Aorta (tissue), 5 donors: ENCODE measurements at places on chromosomes 5 and 9. TPM values are rescaled to one million over a fixed set of nuclear protein-coding genes. Genes with fewer than 3 reads are reported as not detected.

Gene FBLL1
- 0.57 TPM for total RNA-seq

Gene TMEM174
- not detected for total RNA-seq

Gene CEL
- total RNA-seq = 3.6 TPM

Gene PCDHGB4
- total RNA-seq = 10.1 TPM

Gene KIF12
- total RNA-seq = not detected

Gene SLC22A5
- total RNA-seq = 8.6 TPM

Gene NR5A1
- total RNA-seq = not detected

Gene C9orf153
- total RNA-seq = 1.4 TPM

DNA sequence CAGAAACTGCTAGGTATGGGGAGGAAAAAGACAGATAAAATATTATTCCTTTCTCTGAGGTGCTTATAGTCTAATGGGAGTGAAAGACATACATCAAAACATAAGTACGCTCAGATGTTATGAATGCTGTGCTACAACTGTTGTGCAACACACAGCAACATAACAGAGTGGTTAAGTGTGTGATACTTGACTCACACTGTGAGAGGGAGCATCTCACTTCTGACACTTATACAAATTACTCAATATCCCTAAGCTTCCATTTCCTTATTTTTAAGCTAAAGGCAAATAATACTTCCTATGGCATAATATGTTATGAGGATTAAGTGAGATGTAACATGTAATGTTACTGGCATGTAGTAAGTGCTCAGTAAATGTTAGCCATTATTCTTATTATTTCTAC is 110.6 kb upstream of the FER start:
- H3K36me3 ChIP-seq = no peaks in the 10 kb centered on the region
- no peak for DNase-seq
- H3K4me3 ChIP-seq = no peak overlapping the region
- no peak overlapping the region for H3K27ac ChIP-seq

DNA sequence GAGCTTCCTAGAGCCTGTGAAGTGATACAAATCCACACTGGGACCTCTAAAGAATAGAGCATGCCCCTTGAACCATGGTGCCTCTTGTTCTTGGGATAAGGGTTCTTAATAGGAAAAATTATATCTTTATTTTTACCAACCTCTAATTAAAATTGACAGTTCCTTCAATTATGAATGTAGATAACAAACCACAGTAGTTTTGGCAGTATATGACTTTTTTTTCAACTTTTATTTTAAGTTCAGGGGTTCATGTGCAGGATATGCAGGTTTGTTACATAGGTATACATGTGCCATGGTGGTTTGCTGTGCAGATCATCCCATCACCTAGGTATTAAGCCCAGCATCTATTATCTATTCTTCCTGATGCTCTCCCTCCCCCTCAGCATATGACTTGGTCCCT is 974 bp downstream of the HEMGN start:
- no peak overlapping the region for H3K27ac ChIP-seq
- H3K36me3 ChIP-seq = no peaks in the 10 kb centered on the region
- H3K27me3 ChIP-seq = no peaks in the 10 kb centered on the region
- no peak overlapping the region for H3K4me3 ChIP-seq
- no peaks in the 10 kb centered on the region for H3K4me1 ChIP-seq

DNA sequence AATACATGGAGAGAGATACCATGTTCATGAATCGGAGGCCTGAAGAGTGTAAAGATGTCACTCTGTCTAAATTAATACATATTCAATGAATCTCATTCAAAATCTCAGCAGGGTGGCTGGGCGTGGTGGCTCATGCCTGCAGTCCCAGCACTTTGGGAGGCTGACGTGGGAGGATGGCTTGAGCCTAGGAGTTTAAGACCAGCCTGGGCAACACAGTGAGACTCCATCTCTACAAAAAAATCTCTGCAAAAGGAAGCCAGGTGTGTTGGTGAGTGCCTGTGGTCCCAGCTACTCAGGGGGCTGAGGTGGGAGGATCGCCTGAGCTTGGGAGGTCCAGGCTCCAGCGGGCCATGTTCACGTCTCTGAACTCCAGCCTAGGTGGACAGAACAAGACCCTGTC is 49.7 kb downstream of the COL23A1 start:
- no peaks in the 10 kb centered on the region for H3K27me3 ChIP-seq
- no peak for DNase-seq
- no peak overlapping the region for H3K4me3 ChIP-seq
- no peaks in the 10 kb centered on the region for H3K36me3 ChIP-seq
- H3K27ac ChIP-seq = no peak overlapping the region

- peaks cover 8% of the 10 kb centered on the region for H3K4me1 ChIP-seq
- no peaks in the 10 kb centered on the region for H3K27me3 ChIP-seq
- no peak for DNase-seq
- no peak overlapping the region for H3K27ac ChIP-seq
Observed at GRCh38 chr9:37988602-37989001, 80.4 kb downstream of the SHB start.

DNA sequence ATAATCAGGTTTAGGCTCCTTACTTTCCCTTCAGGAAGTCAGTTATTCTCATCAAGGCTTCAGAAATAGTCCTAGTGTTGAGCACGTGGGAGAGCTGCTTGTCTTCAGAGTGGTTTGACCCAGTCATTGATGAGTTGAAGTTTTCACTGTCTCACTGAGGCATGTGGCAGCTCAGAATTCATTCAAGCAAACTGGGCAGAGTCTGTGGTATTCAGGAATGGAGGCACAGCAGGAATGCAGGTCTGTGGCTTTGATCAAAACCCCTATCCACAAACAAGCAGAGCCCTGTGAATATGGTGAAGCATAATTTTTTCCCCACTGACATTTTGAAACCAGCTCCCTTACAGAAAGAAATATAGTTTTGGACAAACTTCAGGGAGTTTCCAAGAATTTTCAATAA is 207.3 kb downstream of the CD180 start:
- H3K4me3 ChIP-seq = no peak overlapping the region
- no peaks in the 10 kb centered on the region for H3K36me3 ChIP-seq
- H3K27ac ChIP-seq = no peak overlapping the region
- no peak for DNase-seq

- H3K4me3 ChIP-seq = no peak overlapping the region
- no peaks in the 10 kb centered on the region for H3K36me3 ChIP-seq
- DNase-seq = no peak
Observed at GRCh38 chr5:6780802-6781391, 67.7 kb downstream of the TENT4A start.

GRCh38 chr9:129874261-129875101 is 39.2 kb downstream of the USP20 start:
- peak; percentile 72 for DNase-seq
- peaks cover 11% of the 10 kb centered on the region for H3K36me3 ChIP-seq
- no peak overlapping the region for H3K4me3 ChIP-seq
- H3K27me3 ChIP-seq = no peaks in the 10 kb centered on the region
- no peaks in the 10 kb centered on the region for H3K4me1 ChIP-seq
- no peak overlapping the region for H3K27ac ChIP-seq

DNA sequence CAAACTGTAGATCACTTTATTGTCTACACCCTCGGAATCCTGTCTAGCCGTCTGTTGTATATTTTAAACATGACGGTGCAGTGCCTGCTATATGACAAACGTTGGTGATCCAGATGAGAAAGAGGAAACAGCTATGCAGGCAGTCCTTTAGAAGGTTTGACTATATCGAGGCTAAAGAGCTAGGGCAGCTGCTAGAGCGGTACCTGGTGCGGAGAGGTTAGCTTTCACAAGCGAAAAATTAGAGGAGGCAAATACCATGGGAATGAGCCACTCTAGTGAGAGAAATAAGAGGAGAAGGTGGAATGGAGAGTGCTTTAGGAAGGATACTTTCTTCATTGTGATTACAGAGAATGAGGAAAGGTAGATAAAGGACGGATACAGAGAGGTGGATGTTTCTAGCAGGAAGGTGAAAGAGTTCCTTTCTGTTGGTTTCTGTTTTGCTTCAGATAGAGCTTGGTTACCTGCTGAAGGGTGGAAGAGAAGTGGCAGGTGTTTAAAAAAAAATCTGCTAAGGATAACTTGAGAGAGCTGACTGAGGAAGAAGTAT is 959 bp upstream of the FBXL17 start:
- DNase-seq = no peak
- H3K4me3 ChIP-seq = peak overlapping the region; percentile 93
- no peak overlapping the region for H3K27ac ChIP-seq
- no peaks in the 10 kb centered on the region for H3K36me3 ChIP-seq
- H3K4me1 ChIP-seq = no peaks in the 10 kb centered on the region

GRCh38 chr5:157649101-157649500 is 3.1 kb downstream of the SOX30 start:
- H3K4me1 ChIP-seq = no peaks in the 10 kb centered on the region
- H3K36me3 ChIP-seq = no peaks in the 10 kb centered on the region
- DNase-seq = no peak

- H3K27ac ChIP-seq = no peak overlapping the region
- no peaks in the 10 kb centered on the region for H3K36me3 ChIP-seq
- H3K27me3 ChIP-seq = no peaks in the 10 kb centered on the region
Observed at GRCh38 chr5:175867587-175868347, 3.6 kb upstream of the CPLX2 start.

GRCh38 chr9:129889941-129890717 is 54.9 kb downstream of the USP20 start:
- no peaks in the 10 kb centered on the region for H3K36me3 ChIP-seq
- H3K4me3 ChIP-seq = no peak overlapping the region
- DNase-seq = peak; percentile 74
- no peaks in the 10 kb centered on the region for H3K4me1 ChIP-seq
- no peaks in the 10 kb centered on the region for H3K27me3 ChIP-seq
- H3K27ac ChIP-seq = no peak overlapping the region
